SK-N-SH (cell line): ENCODE measurements at places on chromosomes 1 and 21. TPM values are rescaled to one million over a fixed set of nuclear protein-coding genes. Genes with fewer than 3 reads are reported as not detected.

DNA sequence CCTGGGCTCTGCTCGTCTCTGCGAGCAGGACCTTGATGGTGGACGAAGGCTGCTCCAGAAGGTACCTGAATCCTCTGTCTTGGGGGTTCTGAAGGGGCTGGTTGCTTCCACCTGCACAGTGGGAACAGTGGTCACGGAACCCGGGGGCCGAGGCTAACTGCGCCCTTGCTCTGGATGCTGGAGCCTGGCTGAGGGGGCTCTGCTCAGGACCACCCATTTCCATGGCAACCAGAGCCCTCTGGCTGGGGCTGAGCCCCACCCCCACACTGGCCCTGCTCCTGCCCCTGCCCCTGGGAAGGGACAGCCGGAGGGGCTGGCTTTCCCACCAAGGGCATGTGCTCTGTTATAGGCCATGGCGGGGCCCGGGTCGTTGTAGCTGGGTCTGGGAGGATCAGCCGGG, 462.3 kb downstream of the PTPRU start:
- no peak for DNase-seq

DNA sequence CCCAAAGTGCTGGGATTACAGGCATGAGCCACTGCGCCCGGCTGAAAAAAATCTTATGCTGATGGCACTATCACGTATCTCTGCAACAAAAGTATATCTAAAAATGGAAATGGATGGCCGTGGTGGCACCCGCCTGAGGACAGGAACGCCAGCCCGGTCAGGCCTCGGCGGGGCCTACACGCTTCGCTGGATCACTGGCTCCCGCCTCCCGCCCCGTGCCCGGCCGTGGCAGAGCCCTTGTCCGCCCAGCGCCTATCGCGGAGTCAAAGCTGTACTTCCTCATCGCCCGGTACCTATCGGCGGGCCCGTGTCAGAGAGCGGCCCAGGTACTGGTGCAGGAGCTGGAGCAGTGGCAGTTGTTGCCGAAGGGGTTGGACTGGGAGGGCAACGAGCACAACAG, 28.8 kb upstream of the PDPN start:
- no peak for DNase-seq

DNA sequence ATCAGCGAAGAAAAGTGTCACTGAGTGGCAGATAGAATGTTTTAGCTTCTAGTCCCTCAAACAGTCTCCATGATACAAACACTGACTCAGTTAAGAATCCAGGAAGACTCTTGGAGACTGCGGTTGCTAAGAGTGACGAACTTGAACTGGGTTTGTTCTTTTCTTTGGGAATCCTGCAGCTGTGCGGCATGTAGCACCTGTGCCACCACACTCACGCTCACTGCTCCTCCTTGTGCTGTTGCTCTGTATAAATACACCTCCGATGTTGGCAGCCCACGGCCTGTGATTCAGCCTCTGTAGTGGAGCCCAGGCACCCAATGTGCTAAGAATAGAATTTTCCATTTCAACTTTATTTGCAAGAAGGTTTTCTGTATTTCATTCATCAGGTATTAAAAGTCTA, 5.5 kb upstream of the PPIE start:
- DNase-seq: no peak

GRCh38 chr21:34669149-34669879, 520 bp downstream of the CLIC6 start:
- DNase-seq: peak; percentile 26

GRCh38 chr1:116694524-116694923, 27.0 kb upstream of the IGSF3 start:
- no peak for DNase-seq

DNA sequence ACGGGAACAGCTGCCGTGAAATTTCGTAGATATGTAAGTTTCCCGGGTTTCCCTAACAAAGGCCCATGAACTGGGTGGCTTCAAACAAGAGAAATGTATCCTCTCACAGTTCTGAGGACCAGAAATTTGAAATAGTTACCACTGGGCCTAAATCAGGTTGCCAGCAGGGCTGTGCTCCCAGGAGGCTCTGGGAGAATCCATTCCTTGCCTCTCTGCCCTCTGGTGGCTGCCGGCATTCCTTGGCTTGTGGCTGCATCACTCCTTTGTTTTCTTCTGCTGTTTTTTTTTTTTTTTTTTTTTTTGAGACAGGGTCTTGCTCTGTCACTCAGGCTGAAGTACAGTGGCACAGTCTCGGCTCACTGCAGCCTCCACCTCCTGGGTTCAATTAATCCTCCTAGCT, 23.7 kb downstream of the UMODL1 start:
- no peak for DNase-seq

DNA sequence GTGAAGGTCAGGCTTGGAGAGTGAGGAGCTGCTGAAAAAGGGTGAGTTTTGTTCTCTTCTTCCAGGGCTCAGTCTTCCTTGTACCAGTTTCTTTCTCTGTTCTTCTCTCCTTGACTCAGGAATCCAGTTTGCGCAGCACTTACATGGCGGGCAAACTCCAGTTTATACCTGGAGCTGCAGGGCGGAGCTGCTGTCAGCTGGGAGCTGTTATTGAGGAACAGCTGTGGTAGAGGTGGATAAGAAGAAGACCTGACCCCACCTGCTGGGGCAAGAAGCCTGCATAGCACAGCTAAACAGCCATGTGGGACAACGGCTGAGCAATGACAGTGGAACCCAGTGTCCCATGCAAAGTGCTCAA, 46.2 kb downstream of the GALNT2 start:
- no peak for DNase-seq

DNA sequence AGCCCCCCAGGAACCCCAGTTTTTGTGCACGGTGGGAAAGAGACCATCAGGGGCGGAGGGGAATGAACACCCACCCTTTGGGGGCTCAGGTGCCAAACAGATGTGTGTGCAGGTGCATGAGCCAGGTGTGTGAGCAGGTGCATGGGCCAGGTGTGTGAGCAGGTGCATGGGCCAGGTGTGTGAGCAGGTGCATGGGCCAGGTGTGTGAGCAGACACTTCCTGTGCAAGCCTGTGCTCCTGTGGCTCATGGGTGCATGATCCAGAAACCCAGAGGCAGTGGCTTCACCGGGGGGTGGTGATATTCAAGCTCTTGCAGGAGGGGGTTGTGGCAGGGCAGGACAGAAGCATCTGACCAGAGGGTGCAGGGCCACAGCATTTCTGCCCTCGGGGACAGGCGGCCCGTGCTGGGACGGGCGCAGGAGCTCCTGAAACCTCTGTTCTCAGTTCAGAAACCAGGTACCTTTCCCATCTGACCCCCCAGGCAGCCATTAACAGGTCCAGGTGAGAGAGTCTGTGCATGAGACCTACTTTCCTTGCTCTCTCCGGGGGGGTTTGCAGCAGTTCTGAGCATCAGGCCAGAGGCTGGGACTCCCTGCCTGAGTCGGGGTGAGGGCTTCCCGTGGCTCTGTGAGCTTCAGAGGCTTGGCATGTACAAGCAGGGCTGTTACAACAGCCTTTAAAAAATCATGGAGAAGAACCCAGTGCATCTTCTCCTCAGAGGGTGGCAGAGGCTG, 29.1 kb downstream of the COL18A1 start:
- no peak for DNase-seq

DNA sequence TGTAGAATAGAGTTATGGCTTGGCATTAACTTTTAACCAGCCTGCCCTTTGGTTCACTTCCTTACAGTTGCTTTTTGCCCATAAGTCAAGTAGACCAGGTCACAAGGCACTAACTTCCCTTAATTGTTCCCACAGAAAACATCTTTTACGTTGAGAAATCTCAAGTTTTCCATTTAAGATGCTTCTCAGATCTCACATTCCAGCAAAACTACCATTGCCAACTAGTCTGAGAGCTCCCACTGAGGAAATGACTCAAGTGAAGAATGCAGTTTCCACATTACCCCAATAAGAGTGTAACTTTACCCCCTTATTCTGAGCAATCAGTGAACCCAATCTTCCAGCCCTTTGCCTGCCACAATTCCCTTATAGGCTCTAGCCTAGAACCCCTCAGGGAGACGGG, 502.2 kb upstream of the OLFM3 start:
- no peak for DNase-seq

GRCh38 chr1:16152481-16153087, 3.3 kb downstream of the EPHA2 start:
- no peak for DNase-seq

DNA sequence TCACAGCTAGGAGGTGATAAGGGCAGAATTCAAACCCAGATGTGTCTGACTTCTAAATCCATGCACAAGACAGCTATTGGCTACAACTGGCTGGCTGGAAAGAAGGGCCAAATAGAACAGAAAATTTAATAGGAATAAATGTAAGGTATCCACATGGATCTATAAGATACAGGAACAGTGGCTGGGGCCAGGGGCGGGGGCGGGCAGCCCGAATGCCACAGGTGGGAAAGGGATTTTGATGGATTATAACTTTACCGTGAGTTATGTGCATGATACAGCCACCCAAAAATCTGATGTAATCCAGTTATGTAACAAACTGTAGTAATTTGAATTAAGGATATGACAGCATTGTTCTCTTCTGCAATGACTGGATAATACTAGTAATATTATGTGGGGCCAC, 87.0 kb upstream of the COA6 start:
- no peak for DNase-seq

- no peak for DNase-seq
Measured at GRCh38 chr1:40096646-40096976, 441 bp downstream of the PPT1 start.

DNA sequence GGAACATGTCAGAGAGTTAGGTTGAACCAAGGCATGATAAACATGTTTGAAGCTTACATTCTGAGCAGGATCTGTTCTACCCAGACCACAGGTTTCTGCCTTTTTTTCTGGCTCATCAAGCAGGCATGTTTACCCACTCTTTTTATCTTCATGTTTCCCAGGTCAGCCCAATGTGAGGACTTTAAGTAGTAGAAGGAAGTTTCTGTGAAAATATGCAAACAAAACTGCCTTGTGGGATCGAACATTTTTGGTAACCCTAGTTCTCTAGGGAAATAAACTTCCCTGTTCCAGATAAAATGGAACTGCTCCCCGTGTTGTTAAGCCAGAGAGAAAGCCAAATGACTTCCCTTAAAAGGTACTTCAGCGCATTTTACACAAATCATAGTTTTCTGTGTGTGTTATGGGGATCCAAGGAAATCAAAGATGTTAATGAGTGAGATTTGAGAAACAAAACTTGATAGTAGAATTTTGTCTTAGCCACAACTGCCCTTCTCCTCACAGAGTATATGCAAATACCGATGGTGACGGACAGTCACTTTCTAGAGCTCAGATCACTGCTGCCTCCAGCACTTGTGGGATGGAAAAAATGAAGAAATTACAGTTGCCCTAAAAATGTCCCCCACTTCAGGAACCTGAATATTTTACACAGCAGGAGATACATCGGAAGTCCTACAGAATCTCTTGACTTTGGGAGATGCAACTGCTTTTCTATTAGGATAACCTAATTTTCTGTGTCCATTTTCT, 765 bp upstream of the HIPK1 start:
- DNase-seq: no peak

GRCh38 chr1:201307231-201307630, 23.9 kb downstream of the PKP1 start:
- no peak for DNase-seq

DNA sequence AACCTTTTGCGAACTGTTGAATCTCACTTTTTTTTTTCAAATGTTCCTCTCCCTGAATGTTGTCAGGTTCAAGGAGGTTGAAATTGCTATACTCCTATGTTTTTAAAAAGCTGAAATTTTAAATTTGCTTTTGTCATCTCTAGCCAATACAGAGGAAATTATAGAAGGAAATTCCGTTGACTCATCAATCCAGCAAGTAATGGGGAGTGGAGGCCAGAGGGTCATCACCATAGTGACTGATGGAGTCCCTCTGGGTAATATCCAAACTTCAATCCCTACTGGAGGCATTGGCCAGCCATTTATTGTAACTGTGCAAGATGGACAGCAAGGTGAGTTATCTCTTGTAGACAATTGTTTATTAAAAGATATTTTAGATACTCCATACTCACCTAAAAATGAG, 36.3 kb downstream of the GABPB2 start:
- no peak for DNase-seq

- DNase-seq: no peak
Measured at GRCh38 chr21:15763359-15763758, 33.6 kb downstream of the USP25 start.

GRCh38 chr1:12057382-12057781, 5.7 kb upstream of the TNFRSF8 start:
- no peak for DNase-seq

DNA sequence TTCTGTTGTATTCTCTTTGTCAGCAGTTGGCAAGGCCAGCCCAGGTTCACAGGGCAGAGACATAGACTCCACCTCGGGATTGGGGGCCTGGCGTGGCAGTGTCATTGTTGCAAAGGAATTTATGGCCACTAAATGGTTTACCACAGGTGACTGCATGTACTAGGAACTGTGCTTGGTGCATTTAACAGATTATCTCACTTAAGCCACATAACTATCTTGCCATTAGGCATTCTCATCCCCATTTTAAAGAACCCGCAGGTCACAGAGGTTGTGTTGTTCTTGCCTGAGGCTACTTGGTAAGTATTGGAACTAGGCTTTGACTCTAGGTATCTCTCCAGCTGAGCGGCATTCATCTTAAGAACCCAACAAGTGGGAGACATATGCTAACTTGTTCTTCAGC, 9.7 kb downstream of the TLCD4 start:
- no peak for DNase-seq

GRCh38 chr1:167938080-167938636, 1.3 kb upstream of the MPC2 start:
- DNase-seq: no peak

- no peak for DNase-seq
Measured at GRCh38 chr1:162004441-162004950, 19.2 kb downstream of the OLFML2B start.

DNA sequence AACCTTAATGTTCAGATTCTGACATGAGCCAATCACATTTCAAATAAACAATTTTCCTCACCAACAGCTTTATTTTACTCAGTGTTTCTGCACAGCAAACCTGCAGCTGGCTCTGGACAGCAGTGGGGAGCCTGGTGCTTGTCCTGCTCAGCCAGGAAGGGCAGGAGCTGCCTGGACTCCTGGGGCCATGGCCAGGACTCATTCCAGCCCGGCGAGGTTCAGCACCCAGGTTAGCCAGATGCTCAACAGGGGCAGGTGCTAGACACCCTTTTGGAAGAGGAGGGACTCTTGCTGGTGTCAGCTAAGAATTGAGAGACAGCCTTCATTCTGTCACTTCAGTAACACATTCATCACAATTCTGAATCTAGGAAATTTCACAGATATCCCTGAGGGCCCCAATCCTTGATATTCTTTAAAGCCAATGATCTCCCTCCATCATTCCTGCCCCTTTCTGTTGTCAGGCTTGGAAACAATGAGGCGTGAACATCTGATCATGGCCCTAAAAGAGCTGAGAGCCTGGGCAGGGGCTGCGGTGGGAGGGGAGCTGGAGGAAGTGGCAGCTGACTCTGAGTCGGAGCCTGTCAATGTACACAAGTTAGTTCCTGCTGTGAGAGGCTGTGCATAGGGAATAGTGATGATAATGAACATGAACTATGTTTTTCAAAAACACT, 251.3 kb downstream of the SDCCAG8 start:
- DNase-seq: no peak

The RGS8 gene
- not detected in 2 replicates for polyA plus RNA-seq

The STRIP1 gene
- polyA plus RNA-seq: 34.6 and 46.3 TPM in 2 replicates

The MNDA gene
- polyA plus RNA-seq: not detected in 2 replicates

The XCL1 gene
- polyA plus RNA-seq: not detected in 2 replicates

The ANGPTL3 gene
- polyA plus RNA-seq: not detected in 2 replicates
